AG09309 (cell line): ENCODE measurements at places on chromosomes 5 and 9.

- DNase-seq: no peak
Observed at GRCh38 chr5:95778713-95779436, 43.7 kb downstream of the GLRX start.

DNA sequence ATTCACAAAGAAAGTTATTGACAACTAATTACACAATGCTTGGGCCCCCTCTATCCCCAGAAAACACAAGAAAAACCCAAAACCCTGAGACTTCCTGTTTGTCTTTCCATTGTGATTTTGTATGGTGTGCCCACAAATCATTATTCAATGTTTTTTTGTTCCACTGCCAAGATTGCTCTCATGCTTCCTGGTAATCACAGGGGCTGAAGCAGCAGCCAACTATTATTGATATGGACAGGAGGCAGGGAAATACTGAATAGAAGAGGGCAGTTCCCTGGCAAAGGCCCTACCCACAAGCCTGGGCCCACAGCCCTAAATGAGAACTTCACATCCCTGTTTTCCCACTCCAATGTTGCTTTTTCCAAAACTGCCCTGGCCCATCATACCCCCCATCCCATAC lies 21.5 kb upstream of the RFK start:
- no peak for DNase-seq

- DNase-seq: no peak
Observed at GRCh38 chr5:129041196-129041881, 53.2 kb upstream of the ISOC1 start.

- DNase-seq: no peak
Observed at GRCh38 chr5:167261309-167262100, 1029.9 kb upstream of the WWC1 start.

GRCh38 chr9:136927343-136928271 lies 16.9 kb downstream of the FBXW5 start:
- peak; percentile 8 for DNase-seq
